ENCODE measurements at places on chromosomes 7 and 10.

DNA sequence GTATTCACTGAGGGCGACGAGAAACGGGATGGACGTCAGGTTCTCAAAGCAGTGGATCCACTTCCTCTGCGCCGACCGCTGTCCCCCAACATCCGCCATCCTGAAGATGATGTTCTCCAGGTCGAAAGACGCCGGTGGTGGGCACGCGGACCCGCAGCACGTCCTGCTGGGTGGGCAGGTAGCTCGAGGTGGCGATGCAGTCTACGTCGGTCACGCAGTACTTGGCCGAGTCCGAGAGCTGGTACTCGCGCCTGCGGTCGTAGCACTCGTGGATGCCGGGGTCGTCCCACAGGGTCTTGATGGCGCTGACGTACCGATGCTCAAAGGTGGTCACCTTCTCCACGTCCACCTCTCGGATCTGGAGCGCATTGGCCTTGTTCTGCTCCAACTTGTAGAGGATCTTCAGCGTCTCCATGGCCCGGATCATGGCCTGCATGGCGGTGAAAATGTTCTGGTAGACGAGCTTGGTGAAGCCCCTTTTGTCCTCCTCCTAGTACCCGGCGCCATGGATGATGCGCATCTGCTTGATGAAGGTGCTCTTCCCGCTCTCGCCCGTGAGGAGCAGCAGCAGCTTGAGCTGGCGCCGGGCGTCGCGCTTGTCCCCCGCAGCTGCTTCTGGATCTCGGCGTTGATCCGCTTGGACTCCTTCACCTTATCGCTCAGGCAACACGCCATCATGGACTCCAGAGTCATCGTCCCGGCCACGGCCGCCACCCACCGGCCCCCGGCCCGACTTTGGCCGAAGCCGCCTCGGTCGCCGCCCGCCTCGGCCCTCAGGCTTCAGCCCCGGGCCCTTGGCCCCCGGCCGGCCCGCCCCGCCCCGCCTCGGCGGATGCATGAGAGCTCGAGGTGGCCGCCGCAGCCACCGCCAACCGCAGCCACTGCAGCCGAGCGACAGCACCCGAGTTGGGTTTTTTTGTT is 122.9 kb upstream of the KCTD7 start:
- no peak for DNase-seq

GRCh38 chr7:123437447-123437995 is 96.9 kb downstream of the IQUB start:
- no peak for DNase-seq

DNA sequence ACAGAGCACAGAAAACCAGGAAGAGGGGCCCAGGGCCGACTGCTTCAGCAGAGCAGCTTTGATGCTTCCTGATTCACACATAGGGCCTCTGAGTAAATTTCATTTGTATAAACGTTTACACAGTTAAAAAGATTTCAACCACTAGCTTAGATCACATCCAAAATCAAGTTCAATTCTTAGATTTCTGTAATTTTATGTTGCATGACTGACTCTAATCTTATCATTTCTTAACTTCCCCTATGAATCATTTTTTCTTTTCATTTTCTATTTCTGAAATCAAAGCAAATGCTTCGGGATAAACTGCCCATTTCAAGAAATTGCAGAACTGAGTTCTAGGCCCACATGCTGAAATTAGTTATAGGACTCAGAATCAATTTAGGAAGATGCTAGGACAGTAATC is 224.7 kb downstream of the INHBA start:
- no peak for DNase-seq

DNA sequence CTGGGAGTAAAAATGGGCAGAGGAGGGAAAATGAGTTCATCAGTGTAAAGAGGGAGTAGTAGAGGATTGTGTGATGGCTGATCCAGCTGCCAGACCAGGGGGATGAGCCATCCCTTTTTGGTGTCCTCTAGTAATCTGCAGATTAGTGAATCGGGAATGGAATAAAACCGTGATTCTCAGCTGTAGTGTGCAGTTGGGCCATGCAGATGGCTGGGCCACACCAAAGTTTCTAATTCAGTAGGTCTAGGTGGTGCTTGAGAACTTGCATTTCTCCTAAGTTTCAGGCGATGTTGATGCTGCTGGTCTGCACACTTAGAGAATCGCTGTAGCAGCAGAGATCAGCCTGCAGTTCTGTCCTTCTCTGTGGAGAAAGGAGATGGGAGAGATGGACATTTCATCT is 22.7 kb downstream of the PDCD11 start:
- DNase-seq = no peak

GRCh38 chr10:114301177-114301576 is 62.1 kb downstream of the VWA2 start:
- DNase-seq = no peak

DNA sequence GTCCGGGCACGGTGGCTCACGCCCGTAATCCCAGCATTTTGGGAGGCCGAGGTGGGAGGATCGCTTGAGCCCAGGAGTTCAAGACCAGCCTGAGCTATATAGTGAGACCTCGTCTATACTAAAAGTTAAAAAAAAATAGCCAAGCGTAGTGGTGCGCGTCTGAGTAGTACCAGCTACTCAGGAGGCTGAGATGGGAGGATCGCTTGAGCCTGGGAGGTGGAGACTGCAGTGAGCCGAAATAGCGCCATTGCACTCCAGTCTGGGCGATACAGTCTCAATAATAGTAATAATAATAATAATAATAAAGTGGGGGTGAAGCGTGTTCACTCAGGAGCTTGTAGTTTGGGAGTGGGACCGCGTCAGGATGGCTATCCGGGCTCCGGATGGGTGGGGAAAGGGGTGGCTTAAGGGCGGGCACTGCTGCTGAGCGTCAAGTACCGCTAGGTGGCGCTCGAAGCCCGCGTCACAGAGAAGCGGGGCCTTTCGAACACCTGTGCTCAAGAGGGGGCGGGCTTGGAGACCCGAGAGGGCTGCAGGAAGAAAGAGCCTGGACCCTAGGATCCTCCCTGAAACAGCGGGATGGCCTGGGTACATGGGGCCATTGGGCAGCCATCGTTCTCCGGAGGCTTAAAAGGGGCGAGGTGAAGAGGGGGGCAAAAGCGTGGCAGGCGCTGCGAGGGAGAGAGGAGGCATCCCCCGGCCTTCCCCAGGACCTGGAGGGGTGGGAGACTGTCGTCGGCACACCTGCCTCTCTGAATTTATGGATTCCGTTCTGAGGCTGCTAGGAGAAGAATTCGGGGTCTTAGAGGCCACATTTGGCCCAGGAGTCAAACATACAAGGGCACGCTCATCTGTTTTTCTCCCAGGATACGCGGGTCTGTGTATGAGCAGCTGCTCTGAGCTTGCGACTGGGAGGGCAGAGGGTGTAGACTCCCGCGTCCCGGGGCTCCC is 14.5 kb downstream of the LBX1 start:
- no peak for DNase-seq

DNA sequence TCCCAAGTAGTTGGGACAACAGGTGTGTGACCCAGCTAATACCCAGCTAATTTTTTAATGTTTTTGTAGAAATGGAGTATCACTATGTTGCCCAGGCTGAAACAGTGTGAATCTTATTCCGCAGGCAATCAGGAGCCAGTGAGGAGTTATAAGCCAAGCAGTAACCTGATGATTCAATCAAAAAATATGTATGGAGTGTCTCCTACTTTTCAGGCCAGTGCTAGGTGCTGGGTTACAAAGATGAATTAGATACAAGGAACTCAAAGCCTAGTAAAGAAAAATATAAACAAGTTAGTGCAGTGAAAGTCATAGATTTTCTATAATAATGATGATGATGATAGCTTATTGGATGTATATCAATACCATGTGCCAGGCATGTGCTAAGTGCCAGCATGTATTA is 13.2 kb upstream of the IFRD1 start:
- DNase-seq = no peak

GRCh38 chr7:129719980-129720732 is 108.6 kb downstream of the NRF1 start:
- DNase-seq = no peak

DNA sequence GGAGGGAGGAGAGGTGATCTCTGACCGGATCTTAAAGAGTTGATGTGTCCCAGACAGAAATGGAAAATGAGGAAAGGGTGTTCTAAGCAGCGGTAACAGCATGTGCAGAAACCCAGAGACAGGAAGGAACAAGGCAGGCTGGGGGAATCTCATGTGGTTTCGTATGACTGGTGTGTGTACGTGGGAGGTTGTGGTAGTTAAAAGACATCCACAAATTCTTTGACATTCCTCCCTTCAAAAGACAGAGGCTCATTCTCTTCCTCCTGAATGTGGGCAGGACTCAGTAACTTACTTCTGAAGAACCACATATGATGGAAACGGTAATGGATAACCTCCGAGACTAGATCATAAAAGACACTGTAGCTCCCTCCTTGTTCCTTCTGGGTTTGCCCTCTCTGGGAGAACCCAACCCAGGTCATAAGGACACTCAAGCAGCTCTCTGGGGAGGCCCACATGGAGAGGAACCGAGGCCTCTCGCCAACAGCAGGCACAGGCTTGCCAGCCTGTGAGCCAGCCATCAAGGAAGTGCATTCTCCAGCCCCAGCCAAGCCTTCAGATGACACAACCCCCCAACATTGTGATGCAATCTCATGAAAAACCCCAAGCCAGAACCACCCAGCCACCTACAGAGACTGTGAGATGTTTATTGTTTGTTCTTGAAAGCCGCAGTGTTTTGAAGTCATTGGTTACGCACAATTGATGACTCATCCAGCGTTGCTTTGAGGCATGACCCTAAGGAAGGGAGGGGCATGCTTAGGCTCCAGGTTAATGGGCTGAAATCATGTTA is 116.0 kb downstream of the SLIT1 start:
- DNase-seq = no peak
